ENCODE measurements at places on chromosomes 6 and 20. TPM values are rescaled to one million over a fixed set of nuclear protein-coding genes. Genes with fewer than 3 reads are reported as not detected.

The SLC44A4 gene
- 0.08 TPM for total RNA-seq

The CHMP4B gene
- total RNA-seq, result 152 TPM

The KHDC1L gene
- total RNA-seq, result not detected

The AIF1 gene
- total RNA-seq, result not detected

The RSPH4A gene
- total RNA-seq, result 0.20 TPM

The ARMC2 gene
- total RNA-seq, result 2.2 TPM

The RBM24 gene
- total RNA-seq, result 7.7 TPM

The KIAA1586 gene
- total RNA-seq, result 5.8 TPM

The OR2B6 gene
- total RNA-seq, result 0.15 TPM

The OPN5 gene
- not detected for total RNA-seq

The ARFGEF2 gene
- total RNA-seq, result 13.6 TPM

The SIRPD gene
- total RNA-seq, result not detected

The HNF4A gene
- total RNA-seq, result 18.8 TPM

The PHACTR3 gene
- 0.54 TPM for total RNA-seq

The SDCBP2 gene
- 1.4 TPM for total RNA-seq

The QRSL1 gene
- total RNA-seq, result 7.1 TPM

The SMPDL3A gene
- total RNA-seq, result 3.2 TPM

The TGM3 gene
- total RNA-seq, result 0.08 TPM

The SLC22A7 gene
- total RNA-seq, result not detected

The SLC32A1 gene
- not detected for total RNA-seq

The VGLL2 gene
- total RNA-seq, result not detected

The PRL gene
- total RNA-seq, result not detected
